SK-N-SH (cell line): ENCODE measurements at places on chromosomes 3 and 15. TPM values are rescaled to one million over a fixed set of nuclear protein-coding genes. Genes with fewer than 3 reads are reported as not detected.

DNA sequence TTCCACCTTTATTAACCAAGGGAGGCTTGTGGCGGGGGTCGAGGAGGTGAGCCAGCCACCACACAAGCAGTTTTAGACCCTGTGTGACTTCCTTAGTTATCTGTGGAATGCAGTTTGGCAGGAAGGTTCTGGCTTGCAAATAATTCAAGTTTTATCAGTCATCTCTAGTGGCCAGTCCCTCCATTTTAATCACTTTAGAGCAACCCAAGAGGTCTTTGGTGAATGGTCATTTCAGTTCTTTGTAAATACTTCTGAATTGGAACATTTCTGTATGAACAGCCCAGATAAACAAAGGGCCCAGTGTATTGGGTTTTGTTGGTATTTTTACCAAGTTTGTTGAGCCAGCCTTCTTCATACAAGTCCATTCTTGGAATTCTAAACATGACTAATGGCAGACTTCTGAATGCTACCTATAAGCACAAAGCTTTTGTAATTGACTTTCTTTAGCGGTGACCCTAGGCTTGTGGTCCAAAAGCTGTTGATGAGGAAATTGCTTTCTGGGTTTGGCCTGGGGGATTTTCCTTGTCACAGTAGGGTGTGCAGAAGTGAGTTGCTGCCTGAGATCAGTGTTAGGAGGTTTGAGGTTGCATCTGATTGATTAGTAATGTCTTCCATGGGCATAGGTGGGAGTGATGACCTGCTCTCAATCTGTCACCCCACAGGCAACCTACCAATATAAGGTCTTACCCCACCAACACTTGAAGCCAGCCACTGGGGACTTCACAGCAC is 193.3 kb upstream of the TOPAZ1 start:
- no peak for DNase-seq
- no peak overlapping the region for H3K4me3 ChIP-seq
- no peak overlapping the region for H3K27ac ChIP-seq
- H3K36me3 ChIP-seq = no peaks in the 10 kb centered on the region
- peaks cover 16% of the 10 kb centered on the region; the same call in 1 of the 2 replicates for H3K4me1 ChIP-seq
- H3K27me3 ChIP-seq = no peaks in the 10 kb centered on the region

DNA sequence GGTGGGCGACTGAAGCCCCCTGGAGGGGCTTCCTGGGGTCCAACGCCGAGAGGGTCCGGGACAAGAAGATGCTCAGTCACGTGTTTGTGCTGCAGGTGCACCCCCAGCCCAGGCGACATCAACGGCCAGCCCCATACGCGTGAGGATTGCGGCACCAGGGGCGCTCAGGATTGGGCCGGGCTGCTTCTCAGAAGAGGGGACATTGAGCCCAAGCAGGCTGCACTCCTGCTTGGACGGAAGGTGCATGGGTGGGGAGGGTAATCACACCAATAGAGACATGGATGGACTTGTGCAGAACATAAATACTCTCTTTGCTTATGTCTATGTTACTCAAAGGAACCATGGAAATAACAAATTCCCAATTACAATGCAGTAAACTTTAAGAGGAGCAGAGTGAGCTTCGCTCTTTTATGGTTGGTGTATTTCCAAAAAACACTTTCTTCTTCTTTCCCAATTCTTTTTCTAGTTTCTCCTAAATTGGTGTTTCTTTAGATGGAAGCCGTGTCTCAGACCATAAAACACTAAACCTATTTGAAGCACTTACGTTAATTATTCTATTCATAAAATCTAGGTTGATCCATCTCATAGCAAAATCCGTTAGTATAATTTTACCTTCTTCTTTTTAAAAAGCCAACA is 182.7 kb downstream of the GOLGA6L6 start:
- H3K36me3 ChIP-seq = no peaks in the 10 kb centered on the region
- H3K4me1 ChIP-seq = peaks cover 7% of the 10 kb centered on the region; the same call in 1 of the 2 replicates
- H3K27ac ChIP-seq = no peak overlapping the region
- H3K4me3 ChIP-seq = no peak overlapping the region

DNA sequence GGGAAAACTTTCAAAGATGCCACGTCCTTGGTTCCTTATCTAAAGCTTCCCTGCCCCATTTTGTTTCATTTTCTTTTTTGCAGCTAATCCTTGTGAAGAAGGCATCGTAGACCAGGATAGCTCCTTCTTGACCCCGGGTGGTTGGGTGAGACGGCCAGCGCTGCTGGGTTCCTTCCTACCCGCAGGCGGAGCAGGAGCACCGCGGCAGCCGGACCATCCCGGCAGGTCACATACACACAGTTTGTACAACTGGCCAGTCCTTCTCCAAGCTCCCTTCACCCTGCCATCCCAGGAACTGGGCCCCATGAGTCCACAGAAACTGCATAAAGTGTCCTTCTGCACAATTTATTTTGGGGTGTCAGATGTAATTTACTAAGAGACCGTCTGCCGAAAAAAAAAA is 83.9 kb downstream of the MEGF11 start:
- no peaks in the 10 kb centered on the region for H3K36me3 ChIP-seq
- no peaks in the 10 kb centered on the region for H3K4me1 ChIP-seq
- no peak overlapping the region for H3K4me3 ChIP-seq

DNA sequence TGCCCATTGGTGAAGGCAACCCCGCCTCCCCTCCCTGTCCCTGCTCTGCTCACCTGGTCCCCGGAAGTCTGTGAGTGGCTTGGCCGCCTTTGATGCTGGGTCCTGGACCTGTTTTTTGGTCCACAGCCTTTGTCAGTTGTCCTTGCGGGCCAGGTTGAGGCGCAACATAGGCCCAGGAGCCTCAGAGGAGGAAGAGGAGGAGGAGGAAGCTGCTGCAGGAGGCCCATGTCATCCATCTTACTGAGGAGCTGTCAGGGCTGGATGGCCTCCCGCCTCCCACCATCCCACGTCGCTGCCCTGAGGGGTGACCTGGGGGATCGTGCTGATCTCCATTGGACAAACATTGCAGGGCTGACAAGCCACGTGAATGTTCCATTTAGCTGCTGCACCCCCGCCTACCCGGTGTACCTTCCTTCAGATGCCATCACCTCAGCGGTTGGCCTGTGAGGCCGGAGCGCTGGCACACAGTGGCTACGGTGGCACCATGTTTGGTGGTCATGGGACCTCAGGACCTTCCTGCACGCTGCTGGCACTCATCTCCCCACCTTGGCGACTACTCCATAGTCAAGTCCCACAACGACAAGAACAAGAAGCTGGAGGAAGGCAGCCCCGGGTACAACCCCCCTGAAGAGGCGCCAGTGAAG is 106.3 kb downstream of the SMAD6 start:
- no peak overlapping the region for H3K27ac ChIP-seq
- H3K4me3 ChIP-seq = no peak overlapping the region
- no peaks in the 10 kb centered on the region for H3K27me3 ChIP-seq
- H3K4me1 ChIP-seq = peaks cover 3% of the 10 kb centered on the region; the same call in 1 of the 2 replicates

DNA sequence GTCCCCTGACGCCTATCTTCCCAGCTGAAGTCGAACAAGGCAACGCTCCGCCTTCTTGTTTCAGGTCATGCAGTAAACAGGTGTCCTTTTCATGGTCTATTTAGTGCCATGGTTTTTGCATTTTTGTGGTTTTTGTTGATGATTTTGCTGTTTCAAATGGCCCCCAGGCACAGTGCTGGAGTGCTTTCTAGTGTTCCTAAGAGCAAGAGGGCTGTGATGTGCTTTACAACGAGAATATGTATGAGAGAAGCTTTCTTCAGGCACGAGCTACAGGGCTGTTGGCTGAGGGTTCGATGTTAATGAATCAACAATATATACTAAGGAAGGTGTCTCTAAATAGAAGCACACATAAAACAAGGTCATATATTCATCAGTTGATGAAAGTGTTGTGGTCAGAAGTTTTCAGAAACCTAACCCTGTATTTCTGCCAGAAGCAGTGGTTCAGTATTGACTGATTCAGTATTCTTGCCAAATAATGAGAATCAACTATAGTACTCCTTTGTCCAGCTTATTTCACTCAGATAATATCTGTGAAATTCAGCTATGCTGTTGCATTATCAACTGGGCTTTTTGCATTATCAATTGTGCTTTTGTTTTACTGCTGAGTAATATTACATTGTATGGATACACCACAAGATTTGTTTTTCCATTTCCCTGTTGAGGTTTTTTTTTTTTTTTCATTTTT is 18.5 kb downstream of the LIMD1 start:
- no peak for DNase-seq
- H3K4me1 ChIP-seq = peaks cover 11% of the 10 kb centered on the region
- H3K27ac ChIP-seq = no peak overlapping the region
- no peaks in the 10 kb centered on the region for H3K27me3 ChIP-seq
- H3K4me3 ChIP-seq = no peak overlapping the region

GRCh38 chr15:32881528-32881927 is 163.7 kb downstream of the GREM1 start:
- no peak overlapping the region for H3K4me3 ChIP-seq
- 0 out of 2 replicates have a peak overlapping the region, but pooled peaks have one; percentile 13 for H3K27ac ChIP-seq
- peaks cover 81% of the 10 kb centered on the region for H3K36me3 ChIP-seq
- no peaks in the 10 kb centered on the region for H3K27me3 ChIP-seq
- no peak for DNase-seq
- no peaks in the 10 kb centered on the region for H3K4me1 ChIP-seq

DNA sequence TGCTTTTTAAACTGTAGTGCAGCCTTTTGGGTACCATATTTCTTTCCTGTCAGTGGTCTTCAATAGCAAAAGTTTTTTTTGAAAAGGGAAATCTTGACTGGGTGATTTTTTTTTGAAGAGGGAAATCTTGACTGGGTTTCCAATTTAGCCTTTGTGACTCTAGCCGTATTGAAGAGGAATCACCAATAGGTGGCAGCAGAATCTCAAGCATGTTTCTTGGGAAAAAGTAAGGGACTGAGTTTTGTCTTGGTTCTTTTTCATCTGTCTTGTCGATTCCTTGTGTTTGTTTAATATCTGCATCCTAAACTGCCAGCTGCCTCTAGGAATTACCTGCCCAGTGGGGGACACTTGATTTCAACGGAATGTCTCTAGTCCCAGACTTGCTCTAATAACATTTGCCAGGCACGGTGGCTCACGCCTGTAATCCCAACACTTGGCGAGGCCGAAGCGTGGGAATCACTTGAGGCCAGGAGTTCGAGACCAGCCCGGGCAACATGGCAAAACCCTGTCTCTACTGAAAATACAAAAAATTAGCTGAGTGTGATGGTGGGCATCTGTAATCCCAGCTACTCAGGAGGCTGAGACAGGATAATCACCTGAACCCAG is 89.2 kb downstream of the RBPMS2 start:
- no peak overlapping the region for H3K4me3 ChIP-seq
- peak; percentile 65 for DNase-seq
- H3K36me3 ChIP-seq = peaks cover 71% of the 10 kb centered on the region
- H3K27me3 ChIP-seq = no peaks in the 10 kb centered on the region
- H3K4me1 ChIP-seq = peaks cover 26% of the 10 kb centered on the region; the same call in 1 of the 2 replicates

- no peaks in the 10 kb centered on the region for H3K36me3 ChIP-seq
- H3K27ac ChIP-seq = no peak overlapping the region
- no peaks in the 10 kb centered on the region for H3K4me1 ChIP-seq
- H3K27me3 ChIP-seq = no peaks in the 10 kb centered on the region
These were observed 33.1 kb upstream of the SI start for GRCh38 chr3:165111401-165111800.

GRCh38 chr3:12832350-12833221 is 8.8 kb downstream of the RPL32 start:
- H3K36me3 ChIP-seq = peaks cover 51% of the 10 kb centered on the region
- H3K4me1 ChIP-seq = 0 out of 2 replicates have a peak, but pooled peaks cover 5% of the 10 kb centered on the region
- no peak overlapping the region for H3K27ac ChIP-seq
- DNase-seq = no peak
- no peaks in the 10 kb centered on the region for H3K27me3 ChIP-seq

- DNase-seq = no peak
- H3K4me3 ChIP-seq = no peak overlapping the region
- peaks cover 16% of the 10 kb centered on the region; the same call in 1 of the 2 replicates for H3K27me3 ChIP-seq
- H3K36me3 ChIP-seq = no peaks in the 10 kb centered on the region
- H3K4me1 ChIP-seq = no peaks in the 10 kb centered on the region
These were observed 19.7 kb downstream of the GOLGA6D start for GRCh38 chr15:75302318-75302717.

DNA sequence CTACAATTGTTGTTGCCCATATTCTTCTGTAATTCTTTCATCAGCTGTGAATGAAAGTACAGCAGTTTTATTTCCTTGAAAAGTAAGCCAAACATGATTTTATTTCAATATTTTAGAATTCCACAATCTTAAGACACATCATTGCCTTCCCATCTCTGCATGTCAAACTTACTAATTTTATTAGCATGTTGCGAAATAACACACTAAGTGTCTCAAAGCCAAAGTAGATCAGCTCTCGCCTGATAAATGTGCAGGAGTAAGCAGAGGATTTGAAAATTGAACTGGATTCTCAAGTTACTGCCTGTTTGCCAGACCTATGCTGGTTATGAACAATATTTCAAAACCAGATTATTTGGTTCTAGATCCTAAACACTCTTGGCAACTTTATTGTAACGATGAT is 25.7 kb downstream of the TGFBR2 start:
- no peak overlapping the region for H3K27ac ChIP-seq
- no peak overlapping the region for H3K4me3 ChIP-seq
- no peaks in the 10 kb centered on the region; the same call in none of the 2 replicates for H3K4me1 ChIP-seq
- H3K36me3 ChIP-seq = peaks cover 3% of the 10 kb centered on the region; the same call in 1 of the 2 replicates
- H3K27me3 ChIP-seq = no peaks in the 10 kb centered on the region
- no peak for DNase-seq

- peak overlapping the region; percentile 83 for H3K4me3 ChIP-seq
- H3K27ac ChIP-seq = peak overlapping the region; percentile 94
- peaks cover 16% of the 10 kb centered on the region; the same call in 1 of the 2 replicates for H3K4me1 ChIP-seq
- DNase-seq = no peak
- H3K27me3 ChIP-seq = no peaks in the 10 kb centered on the region
These were observed 819 bp upstream of the RPL24 start for GRCh38 chr3:101687142-101687931.

GRCh38 chr3:186511245-186511644 is 32.9 kb downstream of the CRYGS start:
- H3K27ac ChIP-seq = no peak overlapping the region
- no peaks in the 10 kb centered on the region for H3K36me3 ChIP-seq
- H3K4me3 ChIP-seq = no peak overlapping the region
- DNase-seq = no peak
- no peaks in the 10 kb centered on the region; the same call in 1 of the 2 replicates for H3K27me3 ChIP-seq

- H3K27me3 ChIP-seq = no peaks in the 10 kb centered on the region
- no peaks in the 10 kb centered on the region for H3K4me1 ChIP-seq
- peaks cover 45% of the 10 kb centered on the region for H3K36me3 ChIP-seq
- H3K27ac ChIP-seq = no peak overlapping the region
- no peak for DNase-seq
These were observed 20.6 kb downstream of the CMTM6 start for GRCh38 chr3:32481791-32482631.

DNA sequence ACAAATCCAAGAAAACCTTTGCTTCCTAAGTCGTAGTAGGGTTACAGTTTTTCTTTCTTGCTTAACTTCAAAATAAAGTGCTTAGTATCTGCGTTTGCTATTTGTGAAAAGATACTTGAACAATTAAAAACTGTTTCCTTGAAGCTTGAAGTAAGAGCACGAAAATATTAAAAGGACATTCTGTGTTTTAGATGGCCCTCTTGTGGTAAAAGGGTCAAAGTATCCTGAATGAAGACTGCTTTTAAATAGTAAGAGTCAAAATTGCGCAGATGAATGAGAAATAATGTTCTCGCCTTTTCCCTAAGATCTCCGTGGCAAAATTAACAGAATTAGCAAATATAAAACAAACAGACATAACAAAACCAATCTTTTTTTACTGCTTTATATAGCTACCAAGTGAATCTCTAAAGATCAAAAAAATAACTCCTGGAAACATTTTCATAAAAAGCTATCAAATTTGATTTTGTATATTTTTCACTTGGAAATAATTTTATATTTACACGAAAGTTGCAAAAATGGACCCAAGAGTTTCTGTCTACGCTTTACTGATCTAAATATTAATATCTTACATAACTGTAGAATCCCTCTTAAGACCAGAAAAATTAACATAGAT is 175.4 kb downstream of the MBNL1 start:
- H3K27ac ChIP-seq = peak overlapping the region; percentile 54
- peak; percentile 27 for DNase-seq
- no peaks in the 10 kb centered on the region for H3K27me3 ChIP-seq
- H3K4me3 ChIP-seq = no peak overlapping the region; the same call in 1 of the 2 replicates
- H3K36me3 ChIP-seq = peaks cover 37% of the 10 kb centered on the region

Gene RBP2
- polyA plus RNA-seq = not detected in 2 replicates

Gene RAB27A
- polyA plus RNA-seq = 9.6 and 11.0 TPM in 2 replicates

Gene HEMK1
- polyA plus RNA-seq = 15.4 and 21.7 TPM in 2 replicates
